NCI-H526 (cell line): ENCODE measurements at places on chromosomes 12 and 14.

DNA sequence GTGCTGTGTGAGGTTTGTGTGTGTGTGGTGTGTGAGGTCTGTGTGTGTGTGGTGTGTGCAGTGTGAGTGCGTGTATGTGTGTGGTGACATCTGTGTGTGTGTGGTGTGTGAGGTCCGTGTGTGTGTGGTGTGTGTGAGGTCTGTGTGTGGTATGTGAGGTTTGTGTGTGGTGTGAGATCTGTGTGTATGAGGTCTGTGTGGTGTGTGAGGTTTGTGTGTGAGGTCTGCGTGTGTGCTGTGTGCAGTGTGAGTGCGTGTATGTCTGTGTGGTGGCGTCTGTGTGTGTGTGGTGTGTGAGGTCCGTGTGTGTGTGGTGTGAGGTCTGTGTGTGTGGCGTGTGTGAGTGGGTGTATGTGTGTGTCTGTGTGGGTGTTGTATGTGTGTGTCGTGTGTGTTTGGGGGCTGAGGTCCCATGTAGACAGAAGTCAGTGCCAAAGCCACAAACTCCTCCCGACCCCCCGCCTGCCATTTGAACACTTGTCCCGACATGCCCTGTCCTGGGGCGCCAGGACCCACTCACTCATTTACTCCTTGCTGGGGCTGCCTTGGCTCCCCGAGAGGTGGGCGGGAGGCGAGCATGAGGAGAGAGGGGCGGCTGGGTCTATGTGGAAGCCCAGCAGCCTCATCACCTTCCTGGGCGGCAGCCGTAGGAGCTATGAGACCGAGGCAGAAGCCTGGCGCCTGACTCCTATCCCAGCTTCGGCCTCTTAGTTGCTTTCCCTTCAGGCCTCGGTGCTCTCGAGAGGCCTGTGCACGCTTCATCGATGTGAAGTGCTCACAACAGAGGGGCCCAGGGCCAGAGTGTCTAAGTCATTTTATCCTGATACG lies 20.5 kb downstream of the RILPL1 start:
- DNase-seq = peak; percentile 19

GRCh38 chr12:66066929-66067523 lies 63.5 kb downstream of the LLPH start:
- DNase-seq = no peak

DNA sequence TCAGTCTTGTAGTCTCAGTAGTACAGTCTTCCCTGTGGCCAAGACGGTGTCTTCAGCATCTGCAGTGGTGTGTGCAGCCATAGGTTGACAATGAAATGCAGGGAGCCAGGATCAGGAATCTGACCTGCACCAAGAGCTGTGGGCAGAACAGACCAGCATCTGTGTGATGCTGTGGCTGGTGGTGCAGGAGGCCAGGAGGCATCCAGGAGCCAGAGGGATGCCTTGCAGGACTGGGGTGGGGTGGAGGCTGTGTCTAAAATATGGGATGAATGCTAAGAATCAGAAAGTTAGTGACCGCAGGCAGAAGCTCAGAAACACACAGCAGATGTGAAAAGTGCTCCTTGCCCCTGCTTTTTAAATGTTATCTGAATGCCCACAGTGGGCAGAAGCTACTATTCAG lies 209.7 kb downstream of the CACNA1C start:
- DNase-seq = no peak

DNA sequence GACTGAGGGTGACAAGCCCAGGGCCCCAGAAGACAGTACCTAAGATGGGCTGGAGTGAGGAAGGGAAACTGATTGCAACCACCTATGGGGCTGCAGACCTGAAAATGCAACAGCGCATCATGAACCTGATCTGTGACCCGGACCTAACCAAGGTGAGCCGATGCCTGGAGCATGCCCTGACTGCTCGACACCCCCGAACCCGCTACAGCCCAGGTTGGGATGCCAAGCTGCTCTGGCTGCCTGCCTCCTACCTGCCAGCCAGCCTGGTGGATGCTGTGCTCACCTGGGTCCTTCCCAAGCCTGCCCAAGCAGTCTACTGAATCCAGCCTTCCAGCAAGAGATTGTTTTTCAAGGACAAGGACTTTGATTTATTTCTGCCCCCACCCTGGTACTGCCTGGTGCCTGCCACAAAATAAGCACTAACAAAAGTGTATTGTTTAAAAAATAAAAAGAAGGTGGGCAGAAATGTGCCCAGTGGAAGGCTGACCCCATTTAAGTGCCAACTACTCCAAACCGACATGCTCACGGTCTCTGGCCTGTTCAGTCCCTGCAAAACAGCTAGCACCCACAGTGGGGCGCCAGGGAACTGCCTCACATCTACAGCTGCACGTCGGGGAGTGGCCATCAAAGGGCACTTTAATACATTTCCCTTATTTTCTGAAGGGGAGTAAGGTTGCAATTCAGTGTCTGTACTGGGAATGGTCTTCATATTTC lies 4.2 kb downstream of the RDH5 start:
- peak; percentile 74 for DNase-seq

DNA sequence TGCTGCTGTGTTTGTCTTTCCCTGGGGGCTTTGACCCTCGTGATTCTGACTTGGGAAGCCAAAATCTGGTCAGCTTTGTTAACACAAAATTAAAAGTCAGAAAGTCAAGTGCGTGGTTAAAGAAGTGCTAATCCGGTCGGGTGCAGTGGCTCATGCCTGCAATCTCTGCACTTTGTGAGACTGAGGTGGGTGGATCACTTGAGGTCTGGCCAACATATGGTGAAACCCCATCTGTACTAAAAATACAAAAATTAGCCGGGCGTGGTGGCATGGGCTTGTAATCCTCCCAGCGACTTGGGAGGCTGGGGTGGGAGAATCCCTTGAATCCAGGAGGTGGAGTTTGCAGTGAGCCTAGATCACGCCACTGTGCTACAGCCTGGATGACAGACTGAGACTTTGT lies 844.6 kb downstream of the VRK1 start:
- DNase-seq = no peak

DNA sequence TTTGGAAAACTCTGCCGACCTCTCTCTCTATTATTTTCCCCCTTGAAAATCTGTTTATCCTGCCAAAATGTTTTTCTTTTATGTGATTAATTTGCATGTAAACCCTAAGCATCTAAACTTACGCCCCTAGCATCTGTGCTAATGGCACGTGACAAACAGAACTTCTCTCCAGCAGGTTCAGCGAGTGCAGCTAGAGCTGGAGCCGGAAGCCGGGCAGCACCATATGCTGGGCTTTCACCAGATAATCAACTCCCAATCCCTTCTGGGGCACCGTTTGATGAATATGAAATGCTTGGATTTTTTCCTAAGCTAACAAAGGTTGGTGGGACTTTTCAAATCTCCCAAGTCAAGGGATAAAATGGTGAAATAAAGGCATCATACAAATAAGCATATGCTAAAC lies 667.5 kb upstream of the TMEM132C start:
- DNase-seq = peak; percentile 4

GRCh38 chr12:26768611-26769603 lies 64.1 kb downstream of the ITPR2 start:
- peak; percentile 70 for DNase-seq

- DNase-seq = no peak
These were observed 114.4 kb downstream of the PRKCH start for GRCh38 chr14:61435563-61436337.

DNA sequence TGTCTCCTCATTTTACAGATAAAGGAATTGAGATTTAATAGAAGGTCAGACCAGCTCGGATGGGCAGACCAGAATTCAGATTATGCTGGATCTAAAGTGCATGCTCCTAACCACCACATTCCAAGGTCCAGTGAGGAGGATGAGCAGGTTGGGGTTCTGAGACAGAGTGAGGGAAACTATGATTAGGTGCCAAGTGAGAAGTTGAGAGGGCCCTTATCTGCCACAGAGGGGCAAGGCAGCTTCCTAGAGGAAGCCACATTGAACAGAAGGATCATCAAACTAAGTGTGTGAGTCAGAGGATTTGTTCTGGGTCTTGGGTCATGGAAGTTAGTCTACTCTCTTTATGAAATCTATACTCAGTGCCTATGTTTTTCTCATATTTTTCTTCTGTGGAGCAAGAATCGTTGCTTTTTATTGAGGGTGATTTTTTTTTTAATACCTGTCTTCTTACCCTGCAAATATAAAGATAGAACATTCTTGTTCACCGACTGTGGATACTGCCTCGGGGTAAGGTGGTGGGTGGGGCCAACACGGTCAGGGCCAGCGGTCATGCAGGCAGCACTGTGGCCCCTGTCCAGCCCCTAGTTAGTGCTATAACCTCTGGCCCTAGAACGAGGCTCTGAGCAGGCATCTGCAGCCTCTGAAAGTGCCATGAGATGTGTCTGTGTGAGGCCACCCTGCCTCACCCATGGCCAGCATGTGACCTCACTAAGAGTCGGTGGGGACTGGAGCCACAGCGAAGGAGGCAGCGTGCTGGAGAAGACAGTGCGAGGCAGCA lies 55.6 kb upstream of the PTHLH start:
- no peak for DNase-seq

GRCh38 chr12:114457620-114458019 lies 51.7 kb upstream of the TBX5 start:
- no peak for DNase-seq

GRCh38 chr12:67649570-67650387 lies 1.2 kb downstream of the DYRK2 start:
- no peak for DNase-seq

- no peak for DNase-seq
These were observed 154.3 kb downstream of the HELB start for GRCh38 chr12:66456612-66457011.

- DNase-seq = no peak
These were observed 16.9 kb upstream of the DUSP6 start for GRCh38 chr12:89369166-89369565.

DNA sequence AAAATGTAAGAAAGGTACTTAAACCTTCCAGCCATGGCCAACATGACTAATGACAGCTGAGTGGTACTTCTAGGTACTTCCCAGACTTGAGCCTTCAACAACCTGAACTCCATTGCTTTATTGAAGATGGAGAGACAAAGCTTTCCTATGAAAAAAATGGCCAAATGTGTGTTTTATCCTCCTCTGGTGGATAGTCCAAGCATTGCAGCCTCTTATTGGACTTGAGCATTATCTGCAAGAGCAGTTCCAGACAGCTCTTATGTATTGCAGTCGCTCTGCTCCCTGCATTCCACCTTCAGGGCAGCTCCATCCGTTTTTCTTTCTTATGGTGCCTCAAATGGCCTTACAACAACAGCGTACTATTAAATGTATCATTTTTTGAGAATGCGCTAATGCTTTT lies 588.2 kb downstream of the NRXN3 start:
- peak; percentile 62 for DNase-seq

DNA sequence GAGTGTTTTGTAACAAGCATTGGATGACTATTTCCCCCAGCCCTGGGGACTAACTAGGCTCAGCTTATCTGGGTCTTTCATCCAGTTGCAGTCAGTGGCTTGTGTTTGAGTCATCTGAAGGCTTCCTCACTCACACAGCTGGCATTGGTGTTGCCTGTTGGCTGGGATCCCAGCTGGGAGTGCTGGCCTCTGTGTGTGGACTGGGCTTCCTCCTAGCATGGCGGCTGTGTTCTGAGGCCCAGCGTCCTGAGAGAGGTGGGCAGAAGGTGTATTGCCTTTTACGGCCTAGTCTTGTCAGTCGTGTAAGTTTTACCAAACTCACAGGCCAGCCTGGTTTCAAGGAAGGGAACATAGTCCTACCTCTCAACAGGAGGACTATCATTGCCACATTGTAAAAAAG lies 28.3 kb upstream of the PPP2R5C start:
- DNase-seq = no peak

- no peak for DNase-seq
These were observed 842.1 kb downstream of the AACS start for GRCh38 chr12:125907351-125907750.

DNA sequence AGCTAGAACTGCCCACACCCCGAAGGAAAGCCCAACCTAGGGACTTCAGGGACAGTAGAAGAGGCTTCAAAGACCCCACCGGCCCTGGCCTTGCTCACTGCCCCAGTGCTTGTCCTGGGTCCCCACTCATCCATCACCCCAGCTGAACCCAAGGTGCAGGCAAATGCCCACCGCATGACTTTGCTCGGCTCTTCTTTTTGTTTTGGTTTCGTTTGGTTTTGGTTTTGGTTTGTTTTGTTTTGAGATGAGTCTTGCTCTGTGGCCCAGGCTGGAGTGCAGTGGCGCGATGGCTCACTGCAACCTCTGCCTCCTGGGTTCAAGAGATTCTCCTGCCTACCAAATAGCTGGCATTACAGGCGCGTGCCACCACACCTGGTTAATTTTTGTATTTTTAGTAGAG lies 9.0 kb downstream of the CCDC85C start:
- DNase-seq = no peak

DNA sequence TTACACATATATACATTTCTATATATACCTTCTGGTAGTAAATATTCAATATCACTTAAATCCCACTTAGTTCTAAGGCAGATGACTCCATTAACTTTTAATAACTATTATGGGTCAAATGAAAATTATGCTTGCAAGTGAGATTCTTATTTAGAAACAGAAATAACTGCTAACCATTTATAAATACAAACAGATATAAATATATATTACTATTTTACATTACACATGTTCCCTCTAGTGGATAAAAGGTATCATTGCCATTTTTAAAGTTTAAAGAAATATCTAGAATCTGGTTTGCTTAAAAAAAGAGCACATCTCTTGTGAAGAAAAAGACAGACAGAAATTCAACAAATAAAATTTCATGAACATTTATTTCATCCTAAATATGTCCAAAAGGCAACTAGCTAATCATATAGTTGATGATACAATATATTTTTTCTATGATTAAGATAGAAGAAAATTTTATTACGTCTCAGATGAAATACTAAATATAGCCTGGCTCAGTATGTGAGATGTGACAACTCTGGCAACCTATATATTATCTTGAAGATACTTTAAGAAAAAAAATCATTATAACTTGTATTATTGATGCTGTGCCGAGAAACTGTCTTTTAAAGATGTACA lies 11.7 kb upstream of the RAD51AP1 start:
- DNase-seq = no peak
